ENCODE measurements at places on chromosomes 5 and 9.

DNA sequence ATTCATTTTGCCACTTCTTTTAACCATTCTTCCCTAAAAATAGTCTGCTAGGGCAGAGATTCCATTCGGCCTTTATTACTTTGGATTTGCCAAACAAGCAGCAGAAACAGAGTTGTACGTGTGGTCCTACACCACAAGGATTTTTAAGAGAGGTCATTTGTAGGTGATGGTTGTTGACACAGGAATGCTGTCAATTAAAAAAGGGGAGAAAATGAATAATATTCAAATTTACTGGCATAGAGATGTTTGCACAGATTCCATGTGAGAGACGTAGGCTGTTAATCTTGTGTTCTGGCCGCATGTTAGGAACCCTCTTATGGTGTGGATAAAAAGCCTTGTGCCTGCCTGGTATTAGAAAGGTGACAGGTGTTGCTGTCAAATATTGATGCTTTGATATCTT, 34.9 kb downstream of the TRIO start:
- no peak for DNase-seq

DNA sequence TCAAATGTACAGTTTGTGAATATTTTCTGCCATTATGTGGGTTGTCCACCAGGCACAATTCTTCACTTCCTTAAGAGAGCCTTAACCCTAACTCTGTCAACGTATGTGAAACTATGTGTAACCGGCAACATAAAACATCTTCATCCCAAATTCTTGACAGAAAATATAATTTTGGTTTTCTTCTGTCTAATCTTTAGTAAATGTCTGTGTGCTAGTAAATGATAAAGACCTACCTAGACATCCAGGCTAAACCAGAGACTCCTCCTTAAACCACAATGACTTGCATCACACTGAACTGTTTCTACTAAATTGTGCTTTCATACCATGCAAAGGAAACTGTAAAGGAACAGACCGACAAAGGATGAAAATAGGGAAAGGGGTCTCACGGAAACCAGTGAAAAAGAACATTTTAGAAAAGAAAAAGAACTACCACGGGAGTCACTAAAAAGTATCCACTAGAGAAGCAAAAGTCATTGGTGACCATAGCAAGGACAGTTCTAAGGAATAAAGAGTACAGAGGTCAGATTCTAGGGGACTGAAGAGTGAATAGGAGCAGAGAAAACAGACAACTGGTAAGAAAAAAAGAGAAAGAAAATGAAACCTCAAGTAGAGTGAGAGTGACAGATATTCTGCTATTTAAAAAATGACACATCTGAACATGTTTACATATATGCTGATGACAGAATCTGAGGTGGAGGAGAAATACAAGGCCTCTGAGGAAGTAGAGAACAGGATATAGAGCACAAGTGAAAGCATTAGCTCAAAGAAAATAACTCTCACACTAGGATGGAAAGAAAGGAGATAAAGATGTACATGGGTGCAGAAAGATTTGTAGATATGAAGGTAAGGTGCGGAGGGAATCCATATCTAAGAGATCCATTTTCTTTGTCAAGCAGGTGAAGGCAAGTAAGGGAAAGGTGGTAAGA, 49.4 kb downstream of the FNIP1 start:
- DNase-seq: no peak

DNA sequence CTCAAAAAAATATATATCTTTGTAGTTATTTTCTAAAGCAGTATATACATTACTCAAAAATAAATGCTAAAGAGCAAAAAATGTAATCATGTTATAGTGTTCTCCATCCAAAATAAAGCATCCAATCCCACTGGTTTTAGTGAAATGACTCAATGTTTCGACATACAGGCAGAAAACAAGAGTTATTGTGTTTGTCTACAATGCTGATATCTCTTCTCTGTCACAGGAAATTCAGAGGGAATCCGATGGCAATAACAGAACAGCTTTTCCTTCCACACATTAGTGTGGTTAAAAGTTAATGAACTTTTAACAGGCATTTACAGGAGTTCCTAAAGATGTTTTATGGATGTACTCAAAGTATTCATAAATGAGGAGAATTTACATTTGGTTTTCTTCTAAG, 12.0 kb downstream of the TTC33 start:
- DNase-seq: no peak

DNA sequence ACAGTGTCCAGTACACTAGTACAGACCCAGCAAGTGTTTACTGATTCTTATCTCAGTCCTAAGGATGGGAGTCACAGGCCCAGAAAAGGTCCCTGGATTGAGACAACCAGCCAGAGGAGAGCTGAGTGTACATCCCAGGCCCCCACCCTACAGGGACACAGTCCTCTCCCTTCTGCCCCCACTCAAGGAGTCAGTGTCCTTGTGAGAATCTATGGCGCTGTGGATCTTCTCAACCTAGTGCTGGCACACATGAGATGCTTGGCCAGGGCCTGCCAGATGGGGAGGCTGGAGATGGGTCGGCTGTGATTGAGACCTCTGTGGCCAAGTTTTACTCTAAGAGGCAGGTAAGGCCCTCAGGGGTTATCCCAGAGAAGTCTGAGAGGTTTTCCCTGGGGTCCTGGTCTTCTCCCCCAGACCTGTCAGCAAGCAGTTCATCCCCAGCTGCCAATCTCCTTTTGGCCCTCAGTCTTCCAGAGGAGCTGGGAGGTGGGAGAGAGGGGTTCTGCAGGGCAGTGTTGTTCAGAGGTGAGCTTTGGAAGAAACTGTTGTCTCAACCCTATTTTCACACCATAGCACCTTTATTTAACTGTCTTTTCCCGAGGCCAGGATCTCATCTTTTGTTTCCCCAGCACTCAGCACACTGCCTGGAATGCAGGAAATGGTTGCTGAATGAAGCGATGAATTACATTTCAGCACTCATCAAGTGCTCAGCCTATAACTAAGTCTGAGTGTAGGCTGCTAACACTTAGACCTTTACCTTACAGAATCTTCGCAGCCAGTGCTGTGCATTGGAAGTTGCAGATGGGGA, 3.2 kb upstream of the NSD1 start:
- no peak for DNase-seq

GRCh38 chr9:7148243-7148765, 390.5 kb downstream of the KDM4C start:
- DNase-seq: no peak

DNA sequence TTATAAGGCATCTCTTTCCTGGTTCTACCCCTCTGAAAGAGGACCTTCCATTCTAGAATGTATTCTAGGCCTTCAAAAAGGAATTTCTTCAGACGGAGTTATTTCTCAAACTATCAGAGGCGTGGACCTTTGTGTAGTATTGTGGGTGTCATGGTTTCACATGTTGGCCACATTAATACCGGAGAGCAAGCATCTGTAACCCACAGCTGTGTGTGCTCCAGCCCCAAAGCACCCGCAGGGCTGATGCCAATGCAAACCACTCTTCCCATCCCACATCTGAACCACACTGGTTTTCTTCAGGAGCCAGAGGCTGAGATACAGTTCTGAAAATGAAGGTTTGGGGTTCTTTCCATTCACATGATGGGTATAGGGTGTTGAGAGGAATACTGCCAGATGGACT, 127.1 kb downstream of the BNC2 start:
- DNase-seq: no peak

DNA sequence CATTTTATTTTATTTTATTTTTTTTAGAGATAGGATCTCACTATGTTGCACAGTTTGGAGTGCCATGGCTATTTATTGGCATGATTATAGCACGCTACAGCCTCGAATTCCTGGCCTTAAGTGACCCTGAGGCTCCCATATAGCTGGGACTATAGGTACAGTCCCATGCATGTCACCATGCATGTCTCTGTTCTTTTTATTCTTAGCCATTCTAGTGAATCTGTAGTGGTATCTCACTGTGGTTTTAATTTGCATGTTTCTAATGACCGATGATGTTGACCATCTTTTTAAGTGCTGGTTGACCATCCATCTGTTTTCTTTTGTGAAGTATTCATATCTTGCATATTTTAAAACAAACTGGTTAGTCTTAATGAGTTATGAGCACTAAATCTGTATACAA, 76.1 kb downstream of the SLC44A1 start:
- no peak for DNase-seq

- DNase-seq: no peak
These were observed 155.4 kb downstream of the DOCK8 start for GRCh38 chr9:370086-370485.

GRCh38 chr5:39200081-39200480, 19.3 kb downstream of the FYB1 start:
- DNase-seq: no peak

DNA sequence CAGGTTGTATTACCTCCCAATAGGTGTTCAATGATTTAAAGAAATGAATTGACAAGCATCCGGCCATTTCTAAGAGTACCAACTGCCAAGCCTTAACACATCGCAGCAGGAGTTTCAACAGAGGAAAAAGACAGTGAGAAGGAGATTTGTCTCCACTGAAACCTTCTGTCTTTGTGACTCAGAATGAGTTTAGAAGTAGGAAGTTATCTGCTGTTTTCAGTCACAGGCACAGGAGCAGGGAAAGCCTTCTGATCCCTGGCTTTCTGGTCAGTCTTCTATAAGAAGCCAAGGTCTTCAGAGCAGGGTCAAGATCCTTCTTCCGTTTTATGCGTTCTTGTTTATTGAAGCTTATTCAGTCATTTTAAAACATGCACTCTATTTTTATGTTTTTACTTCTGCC, 390.7 kb upstream of the PCSK5 start:
- DNase-seq: no peak
